ENCODE measurements at places on chromosomes 7 and 10.

DNA sequence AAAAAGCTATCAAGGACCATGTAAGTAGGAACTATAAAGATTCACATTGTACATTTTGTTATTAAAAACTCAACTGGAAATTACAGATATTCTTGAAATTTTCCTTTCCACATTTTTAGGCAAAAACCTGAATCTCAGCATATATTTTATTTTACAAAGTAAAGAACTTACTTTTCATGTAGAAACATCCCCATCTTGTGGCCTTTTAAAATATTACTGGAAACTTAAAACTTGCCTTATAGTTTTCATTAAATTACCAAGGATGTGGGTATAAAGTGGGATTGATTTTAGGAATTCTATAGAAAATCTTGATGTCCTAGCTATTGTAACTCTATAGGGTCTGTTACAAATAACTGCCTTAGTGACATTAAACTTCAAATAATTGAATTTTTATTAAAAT, 10.6 kb downstream of the DBF4 start:
- DNase-seq: no peak

GRCh38 chr7:149565096-149565382, 67.4 kb upstream of the ZNF746 start:
- no peak for DNase-seq

DNA sequence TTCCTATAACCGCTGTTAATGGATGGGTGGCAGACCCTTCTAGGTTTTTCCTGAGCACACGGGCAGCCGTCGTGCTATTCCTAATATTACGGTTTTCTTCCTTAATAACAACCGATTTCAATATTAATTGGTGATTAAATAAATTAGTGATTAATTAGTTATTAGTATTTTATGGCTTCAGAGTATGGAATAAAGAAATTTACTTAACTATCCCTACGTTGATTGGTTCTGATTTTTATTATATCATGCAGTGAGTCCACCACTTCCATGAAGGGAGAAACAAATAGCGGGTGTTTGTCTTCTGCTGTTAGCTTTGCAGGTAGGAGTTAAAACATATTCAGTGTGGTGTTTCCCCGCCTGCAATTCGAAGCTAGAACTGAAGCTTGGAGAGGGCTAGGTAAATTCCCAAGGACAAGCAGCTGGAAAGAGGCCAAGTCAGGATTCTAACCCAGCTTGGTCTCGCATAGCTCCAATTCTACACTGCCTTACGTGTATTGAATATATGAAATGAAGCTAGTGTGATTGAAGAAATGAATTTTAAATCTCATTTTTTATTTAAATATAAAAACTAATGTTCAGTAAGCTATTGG, 928 bp upstream of the CSTF2T start:
- DNase-seq: no peak

DNA sequence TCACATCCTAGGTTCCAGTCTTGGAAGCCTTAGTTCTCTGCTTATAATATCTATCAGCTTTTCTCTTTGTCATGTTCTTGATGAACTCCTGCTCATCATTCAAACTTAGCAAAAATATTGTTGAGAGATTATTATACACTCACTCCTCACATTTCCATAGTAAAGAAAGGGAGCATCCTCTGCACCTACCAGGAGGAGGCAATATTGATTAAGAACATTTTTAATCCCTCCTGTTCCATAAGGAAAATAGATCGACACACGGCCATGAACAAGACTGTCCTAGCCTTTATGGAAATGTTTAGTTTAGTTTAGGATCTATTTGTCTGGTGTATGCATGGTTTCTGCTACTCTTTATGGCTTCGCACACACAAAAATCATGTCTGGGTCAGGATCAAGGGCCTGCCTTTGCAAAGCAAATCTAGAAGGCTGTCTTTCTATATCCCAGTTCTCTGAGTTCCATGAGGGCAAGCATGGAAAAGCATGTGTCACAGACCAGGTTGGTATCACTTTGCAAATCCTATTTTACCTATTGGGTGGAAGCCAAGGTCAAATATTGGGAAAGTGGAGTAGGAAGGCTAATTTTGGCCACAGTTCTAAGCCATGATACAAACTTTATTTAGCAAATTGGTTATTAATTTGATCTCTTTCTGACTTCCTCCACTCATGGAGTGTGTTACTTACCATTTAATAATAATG, 164.4 kb downstream of the MDFIC start:
- no peak for DNase-seq

GRCh38 chr10:29811751-29812427, 177.1 kb upstream of the SVIL start:
- no peak for DNase-seq

DNA sequence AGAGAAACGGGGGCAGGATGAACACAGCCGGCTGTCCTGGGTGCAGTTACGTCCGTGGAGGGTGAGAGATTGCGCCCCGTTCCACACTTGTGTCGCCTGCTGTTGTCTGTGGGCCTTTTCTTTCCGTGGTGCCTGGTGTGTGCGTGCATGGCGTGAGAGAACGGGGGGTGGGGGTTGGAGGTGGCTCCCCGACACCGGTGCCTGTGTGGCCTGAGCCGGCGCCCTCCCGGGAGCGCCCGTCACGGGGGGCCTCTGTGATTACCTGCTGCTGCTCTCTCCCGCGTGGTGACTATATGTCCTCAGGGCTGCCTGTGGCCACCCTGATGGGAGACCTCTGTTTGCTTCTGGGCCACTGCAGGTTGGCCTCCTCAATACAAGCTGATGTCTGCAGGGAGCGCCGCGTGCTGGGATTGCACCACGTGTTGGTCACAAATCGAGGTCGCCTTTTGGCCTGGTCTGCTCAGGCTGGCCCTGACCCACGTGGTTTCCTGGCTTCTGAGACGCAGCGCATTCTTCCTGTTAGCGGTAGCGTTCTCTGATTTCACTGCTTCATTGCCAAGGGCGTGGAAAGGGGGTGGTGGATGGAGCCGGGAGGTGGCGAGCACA, 10.9 kb upstream of the AP5Z1 start:
- DNase-seq: no peak

DNA sequence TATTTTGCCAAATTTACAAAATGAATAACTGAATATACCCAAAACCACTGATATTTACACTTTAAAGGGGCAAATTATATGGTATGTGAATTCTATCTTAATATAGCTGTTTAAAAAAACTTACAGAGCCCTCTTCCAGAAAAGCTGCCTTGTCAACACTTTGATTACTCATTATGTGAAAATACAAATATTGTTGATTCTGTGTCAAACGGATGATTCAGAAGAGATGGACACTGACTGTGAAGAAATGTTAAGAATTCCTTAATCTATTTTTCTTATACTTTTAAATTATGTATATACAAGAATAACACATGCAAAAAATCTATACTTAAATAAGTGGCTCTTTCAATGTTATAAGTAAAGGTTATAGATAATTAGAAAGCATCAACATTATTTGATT, 41.5 kb downstream of the SMURF1 start:
- no peak for DNase-seq

GRCh38 chr7:45696476-45696875, 122.3 kb downstream of the ADCY1 start:
- no peak for DNase-seq

DNA sequence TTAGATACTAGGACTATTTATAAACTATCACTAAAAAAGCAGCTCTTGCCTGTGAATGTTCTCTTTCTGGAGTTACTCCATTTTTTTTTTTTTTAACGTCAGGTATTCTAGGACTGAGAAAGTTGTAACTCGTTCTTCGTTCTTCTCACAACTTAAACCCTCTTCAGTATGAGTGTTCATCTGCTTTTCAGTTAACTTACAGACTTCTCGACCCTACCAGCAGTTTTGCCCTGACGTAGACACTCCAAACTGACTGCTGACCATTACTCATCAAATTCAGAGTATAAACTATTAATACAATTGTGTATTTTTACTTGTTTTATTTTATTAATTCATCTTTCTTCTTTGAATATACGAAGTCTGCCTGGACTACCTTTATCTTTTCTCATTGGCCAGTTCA, 353.1 kb downstream of the GPR37 start:
- DNase-seq: no peak

DNA sequence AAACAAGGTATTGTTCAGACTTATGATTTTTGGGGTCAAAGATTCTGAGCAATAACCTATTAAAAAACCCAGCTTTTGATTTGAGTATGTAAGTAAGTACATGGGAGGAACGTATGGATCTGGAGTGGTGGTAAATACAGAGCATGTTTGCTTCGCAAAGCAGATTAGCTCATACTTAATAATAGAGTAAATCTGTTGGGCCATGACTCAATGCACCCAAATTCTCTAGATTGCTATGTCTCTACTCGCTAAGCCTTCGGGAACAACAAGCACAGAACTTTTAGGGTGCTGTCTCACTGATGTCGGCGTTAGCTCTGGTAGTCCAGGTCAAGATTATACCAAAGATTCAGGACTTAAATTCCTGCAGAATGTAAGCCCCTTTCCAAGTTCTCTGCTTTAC, 807 bp upstream of the MINPP1 start:
- no peak for DNase-seq

- DNase-seq: no peak
Observed at GRCh38 chr10:93516006-93516380, 19.6 kb downstream of the CEP55 start.

DNA sequence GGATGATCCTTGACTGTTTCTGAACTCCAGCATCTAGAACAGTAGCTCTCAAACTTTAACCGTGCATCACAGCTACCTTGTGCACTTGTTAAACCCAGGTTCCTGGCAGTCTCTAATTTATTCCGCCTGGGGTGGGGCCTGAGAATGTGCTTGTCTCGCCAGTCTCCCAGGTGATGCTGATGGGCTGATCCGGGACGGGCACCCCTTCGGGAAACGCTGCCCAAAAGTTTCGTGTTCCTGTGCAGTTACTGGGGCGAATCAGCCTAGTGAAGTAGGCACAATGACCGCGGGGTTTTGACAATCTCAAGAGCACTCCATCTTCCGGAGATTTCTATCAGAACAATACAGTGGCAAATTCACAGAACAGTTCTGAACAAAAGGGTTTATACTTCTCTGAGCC, 29.9 kb downstream of the ADCYAP1R1 start:
- no peak for DNase-seq

DNA sequence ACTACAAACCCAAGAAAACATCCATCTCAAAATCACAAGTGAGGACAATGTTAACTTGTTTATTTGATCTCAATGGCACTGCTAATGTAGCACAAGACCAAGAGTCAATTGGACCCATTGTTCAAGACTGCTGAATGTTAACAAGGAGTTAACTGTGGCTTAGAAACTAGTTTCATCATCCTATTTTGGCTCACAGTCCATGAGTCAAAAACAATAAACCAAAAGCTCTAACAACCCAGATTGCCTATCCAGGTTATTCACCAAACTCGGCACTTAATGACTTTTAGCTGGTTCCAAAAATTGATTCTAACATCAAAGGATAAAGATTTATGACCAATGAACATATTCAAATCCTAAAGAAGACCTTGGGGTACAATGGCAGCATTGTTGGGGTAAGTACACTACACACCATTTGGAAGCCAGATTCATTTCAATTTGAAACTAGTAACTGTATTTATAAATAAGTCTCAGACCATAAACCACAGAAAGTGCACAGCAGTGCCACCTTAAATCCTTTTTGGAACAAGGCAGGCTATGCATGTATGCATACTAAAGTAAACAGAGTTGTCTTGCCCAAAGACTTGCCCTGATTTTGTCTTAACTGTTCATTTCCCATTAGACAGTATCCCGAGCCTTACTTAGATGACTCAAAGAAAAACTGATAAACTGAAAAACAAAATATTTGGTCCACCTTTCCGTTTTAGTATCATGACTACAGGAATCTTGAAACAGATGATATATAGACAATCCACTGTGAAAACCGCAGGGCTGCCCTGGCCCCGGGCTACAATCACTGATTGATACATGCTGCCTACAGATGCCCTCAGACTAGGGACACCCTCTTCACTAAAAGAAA, 84.5 kb downstream of the SRPK2 start:
- DNase-seq: no peak

Data from stimulated activated CD8-positive, alpha-beta memory T cell treated with anti-CD3 and anti-CD28 coated beads, Interleukin-15, amount 100 ng/mL, for 24 hours (primary cell).